ENCODE measurements at places on chromosomes 2 and 18. TPM values are rescaled to one million over a fixed set of nuclear protein-coding genes. Genes with fewer than 3 reads are reported as not detected.
A peak's percentile ranks its signal among the peaks of the same experiment; 100 is the strongest.

Gene UGT1A5
- total RNA-seq, result not detected

Gene FEV
- not detected for total RNA-seq

Gene EFR3B
- 8.9 TPM for total RNA-seq

Gene UGT1A9
- not detected for total RNA-seq

- no peaks in the 10 kb centered on the region for H3K4me1 ChIP-seq
- H3K4me3 ChIP-seq, result no peak overlapping the region
- H3K27ac ChIP-seq, result no peak overlapping the region
- H3K36me3 ChIP-seq, result no peaks in the 10 kb centered on the region
Observed at GRCh38 chr2:188893972-188894371, 80.2 kb upstream of the COL3A1 start.

DNA sequence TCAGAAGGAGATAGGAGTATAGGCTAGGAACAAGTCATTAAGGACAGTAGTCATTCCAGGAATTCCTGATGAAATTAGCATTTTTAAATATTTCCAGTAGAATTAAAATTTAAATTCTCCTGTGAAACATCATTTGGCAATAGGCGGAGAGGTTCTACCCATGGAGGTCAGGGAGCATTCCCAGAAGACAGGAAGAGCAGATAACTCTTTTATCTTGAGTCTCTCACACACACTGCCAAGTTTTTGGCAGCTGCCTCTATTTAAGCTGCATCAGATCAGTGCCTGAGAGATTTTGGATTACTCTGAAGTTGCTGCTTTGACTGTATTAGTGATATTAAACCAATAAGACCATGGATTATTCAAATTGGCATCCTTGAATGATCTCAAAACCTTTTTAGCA lies 714.7 kb downstream of the EPHA4 start:
- no peaks in the 10 kb centered on the region for H3K36me3 ChIP-seq
- H3K4me3 ChIP-seq, result no peak overlapping the region
- H3K27ac ChIP-seq, result no peak overlapping the region
- no peaks in the 10 kb centered on the region for H3K27me3 ChIP-seq

GRCh38 chr2:120842456-120843439 lies 107.1 kb downstream of the GLI2 start:
- H3K36me3 ChIP-seq, result no peaks in the 10 kb centered on the region
- H3K4me1 ChIP-seq, result no peaks in the 10 kb centered on the region
- H3K27me3 ChIP-seq, result no peaks in the 10 kb centered on the region
- no peak overlapping the region for H3K4me3 ChIP-seq

GRCh38 chr2:111654829-111655228 lies 229.2 kb downstream of the ANAPC1 start:
- H3K36me3 ChIP-seq, result no peaks in the 10 kb centered on the region
- no peak for DNase-seq
- no peak overlapping the region for H3K4me3 ChIP-seq
- no peaks in the 10 kb centered on the region for H3K27me3 ChIP-seq

GRCh38 chr2:66477135-66477842 lies 42.4 kb downstream of the MEIS1 start:
- no peaks in the 10 kb centered on the region for H3K27me3 ChIP-seq
- no peak overlapping the region for H3K4me3 ChIP-seq
- no peak for DNase-seq
- H3K4me1 ChIP-seq, result no peaks in the 10 kb centered on the region

DNA sequence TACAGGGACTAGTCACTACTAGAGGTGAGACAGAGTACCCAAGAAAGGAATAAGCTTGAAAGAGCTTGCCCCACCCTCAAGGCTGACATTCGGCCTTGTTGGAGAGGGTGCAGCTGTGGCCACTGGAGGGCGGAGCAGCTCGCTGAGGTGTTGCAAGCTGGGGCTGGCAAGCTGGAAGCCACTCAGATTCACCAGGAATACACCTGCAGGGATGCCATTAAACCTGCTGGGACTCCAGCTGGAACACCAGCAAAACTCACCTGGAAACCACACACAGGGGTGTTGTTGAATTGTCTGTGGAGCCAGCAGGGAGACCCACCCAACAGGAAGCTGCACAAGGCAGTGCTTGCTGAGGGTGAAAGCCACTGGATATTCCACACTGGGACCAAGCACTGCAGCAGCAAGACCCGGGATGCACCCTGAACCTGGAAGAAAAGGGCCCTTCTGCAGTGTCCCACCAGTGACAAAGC lies 26.1 kb downstream of the KCTD18 start:
- peaks cover 23% of the 10 kb centered on the region for H3K4me1 ChIP-seq
- H3K27ac ChIP-seq, result no peak overlapping the region

- H3K27ac ChIP-seq, result peak overlapping the region; percentile 65
- DNase-seq, result no peak
- no peak overlapping the region for H3K4me3 ChIP-seq
- no peaks in the 10 kb centered on the region for H3K27me3 ChIP-seq
- H3K4me1 ChIP-seq, result peaks cover 21% of the 10 kb centered on the region
Observed at GRCh38 chr18:3486512-3486911, 36.5 kb downstream of the TGIF1 start.

DNA sequence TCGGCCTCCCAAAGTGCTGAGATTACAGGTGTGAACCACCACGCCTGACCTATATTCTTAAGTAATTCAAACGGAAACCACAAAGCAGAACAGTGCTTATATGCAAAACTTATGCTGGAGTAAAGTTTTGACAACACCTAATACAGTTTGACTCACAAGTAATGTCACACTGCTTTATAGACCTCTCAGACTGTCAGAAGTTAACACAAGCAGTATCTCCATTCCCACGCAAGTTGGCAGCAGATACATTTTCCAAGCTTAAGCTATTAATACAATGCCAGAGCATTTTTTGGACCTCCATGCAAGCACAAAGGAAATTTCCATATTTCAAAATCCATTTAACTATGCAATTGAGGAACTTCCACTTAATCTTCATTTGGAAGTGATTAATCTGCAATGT lies 21.0 kb upstream of the SANBR start:
- DNase-seq, result no peak
- no peak overlapping the region for H3K27ac ChIP-seq
- H3K36me3 ChIP-seq, result peaks cover 14% of the 10 kb centered on the region
- no peaks in the 10 kb centered on the region for H3K27me3 ChIP-seq

DNA sequence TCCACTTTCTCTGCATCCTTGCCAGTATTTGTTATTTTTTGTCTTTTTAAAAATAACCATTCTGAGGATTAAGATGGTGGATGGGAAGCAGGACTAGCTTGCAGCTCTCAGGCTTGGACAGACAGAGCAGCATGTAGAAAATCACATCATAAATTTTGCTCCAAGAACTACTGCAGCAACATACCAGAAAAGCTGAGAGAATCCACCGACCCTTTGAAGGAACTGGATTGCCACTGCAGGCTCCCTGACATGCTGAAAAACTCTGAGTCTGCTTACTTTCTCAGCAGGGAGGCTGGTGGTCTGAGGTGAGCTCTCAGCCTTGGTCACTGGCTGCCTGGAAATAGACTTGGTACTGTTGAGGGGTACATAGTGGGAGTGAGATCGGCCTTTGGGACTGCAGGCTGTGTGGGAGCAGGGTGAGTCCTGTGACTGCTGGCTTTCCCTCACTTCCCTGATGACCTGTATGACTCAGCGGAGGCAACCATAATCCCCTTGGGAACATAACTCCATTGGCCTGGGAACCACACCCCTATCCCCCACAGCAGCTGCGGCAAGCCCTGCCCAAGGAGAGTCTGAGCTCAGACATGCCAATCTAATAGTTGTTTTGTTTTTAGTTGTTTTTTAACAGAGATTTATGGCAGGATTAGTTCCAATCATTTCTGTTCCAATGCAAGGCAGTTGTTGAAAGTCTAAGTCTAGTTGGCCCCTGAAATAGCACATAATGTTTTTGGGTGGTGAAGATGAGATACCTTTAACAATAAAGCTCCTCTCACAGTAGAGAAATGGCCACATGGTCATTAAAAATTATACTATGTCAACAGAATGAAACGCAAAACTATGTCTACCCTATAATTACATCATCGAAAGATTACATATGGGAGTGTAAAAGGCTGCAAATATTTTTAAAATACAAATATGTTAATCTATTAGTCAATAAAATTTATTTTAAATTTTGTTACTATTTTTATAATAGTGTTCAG lies 414.2 kb upstream of the CHAC2 start:
- no peak for DNase-seq
- no peaks in the 10 kb centered on the region for H3K27me3 ChIP-seq
- H3K36me3 ChIP-seq, result no peaks in the 10 kb centered on the region
- no peaks in the 10 kb centered on the region for H3K4me1 ChIP-seq
- no peak overlapping the region for H3K27ac ChIP-seq
- no peak overlapping the region for H3K4me3 ChIP-seq

GRCh38 chr2:235612181-235612950 lies 118.5 kb downstream of the AGAP1 start:
- H3K27ac ChIP-seq, result no peak overlapping the region
- H3K4me1 ChIP-seq, result no peaks in the 10 kb centered on the region
- DNase-seq, result no peak
- H3K36me3 ChIP-seq, result no peaks in the 10 kb centered on the region

- DNase-seq, result no peak
- H3K27ac ChIP-seq, result no peak overlapping the region
- H3K4me1 ChIP-seq, result no peaks in the 10 kb centered on the region
- H3K4me3 ChIP-seq, result no peak overlapping the region
- H3K36me3 ChIP-seq, result no peaks in the 10 kb centered on the region
Observed at GRCh38 chr2:108182489-108182888, 57.3 kb upstream of the SULT1C3 start.

- no peak for DNase-seq
- H3K4me3 ChIP-seq, result no peak overlapping the region
- H3K36me3 ChIP-seq, result no peaks in the 10 kb centered on the region
- 0 out of 2 replicates have a peak, but pooled peaks cover 3% of the 10 kb centered on the region for H3K27me3 ChIP-seq
- H3K4me1 ChIP-seq, result no peaks in the 10 kb centered on the region
Observed at GRCh38 chr2:219661197-219661954, 33.9 kb downstream of the SLC4A3 start.

DNA sequence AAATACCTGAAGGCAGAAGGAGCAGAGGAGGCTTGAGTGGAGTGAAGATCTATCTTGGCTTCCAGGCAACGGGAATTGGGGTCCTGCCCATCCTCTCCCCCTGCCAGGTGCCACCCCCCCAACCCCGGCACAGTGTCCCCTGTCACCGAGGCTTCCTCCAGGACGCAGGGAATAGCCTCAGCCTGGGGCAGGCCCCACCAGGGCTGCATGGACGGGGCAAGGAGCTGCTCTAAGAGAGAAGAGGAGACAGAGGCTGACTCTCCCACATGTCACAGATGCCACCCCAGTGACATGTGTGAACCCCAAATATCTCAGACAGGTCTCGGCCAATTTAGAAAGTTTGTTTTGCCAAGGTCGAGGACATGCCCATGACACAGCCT lies 42.1 kb downstream of the PXDN start:
- no peaks in the 10 kb centered on the region for H3K27me3 ChIP-seq
- no peak for DNase-seq
- peak overlapping the region; percentile 14 for H3K27ac ChIP-seq
- H3K36me3 ChIP-seq, result no peaks in the 10 kb centered on the region

GRCh38 chr18:33817096-33817495 lies 239.1 kb downstream of the ASXL3 start:
- no peaks in the 10 kb centered on the region for H3K36me3 ChIP-seq

Data from Panc1 (cell line).